Fibroblast of skin of right biceps (primary cell): ENCODE measurements at places on chromosomes 2 and 18.
A peak's percentile ranks its signal among the peaks of the same experiment; 100 is the strongest.

- DNase-seq = peak; percentile 26
Observed at GRCh38 chr2:178747767-178748166, 59.5 kb downstream of the TTN start.

DNA sequence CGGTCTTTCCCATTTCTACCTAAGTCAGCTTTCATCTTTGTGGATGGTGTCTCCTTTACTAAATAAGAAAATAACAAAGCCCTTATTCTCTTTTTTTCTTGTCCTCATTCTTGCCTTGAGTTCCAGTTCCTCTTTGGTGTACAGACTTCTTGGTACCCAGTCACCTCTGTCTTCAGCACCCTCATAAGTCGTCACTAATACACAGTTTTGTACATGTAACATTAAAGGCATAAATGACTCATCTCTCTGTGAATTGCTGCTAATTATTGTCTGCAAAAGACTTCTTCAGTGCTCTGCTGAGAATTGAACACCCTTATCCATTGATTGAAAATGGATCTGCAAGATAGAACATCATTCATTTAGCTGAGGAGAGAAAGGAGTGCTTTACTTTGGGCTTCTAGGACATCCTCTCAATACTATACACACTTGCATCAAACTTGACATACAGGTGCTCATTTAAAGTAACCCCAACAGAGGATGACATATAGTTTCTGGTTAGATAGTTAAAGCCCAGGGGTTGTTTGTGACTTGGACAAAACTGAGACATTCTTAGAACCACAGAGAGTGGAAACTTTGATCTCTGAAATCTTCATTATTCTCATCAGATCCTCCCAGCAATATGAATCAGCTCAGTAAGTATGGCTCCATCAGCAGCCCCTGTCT lies 97.0 kb downstream of the XRCC5 start:
- DNase-seq = no peak

GRCh38 chr2:33848486-33848885 lies 249.4 kb upstream of the FAM98A start:
- peak; percentile 64 for DNase-seq

GRCh38 chr2:152335016-152335725 lies at the start of gene FMNL2:
FMNL2 (plus strand) TSS chr2:152335174.
- DNase-seq = peak; percentile 81

DNA sequence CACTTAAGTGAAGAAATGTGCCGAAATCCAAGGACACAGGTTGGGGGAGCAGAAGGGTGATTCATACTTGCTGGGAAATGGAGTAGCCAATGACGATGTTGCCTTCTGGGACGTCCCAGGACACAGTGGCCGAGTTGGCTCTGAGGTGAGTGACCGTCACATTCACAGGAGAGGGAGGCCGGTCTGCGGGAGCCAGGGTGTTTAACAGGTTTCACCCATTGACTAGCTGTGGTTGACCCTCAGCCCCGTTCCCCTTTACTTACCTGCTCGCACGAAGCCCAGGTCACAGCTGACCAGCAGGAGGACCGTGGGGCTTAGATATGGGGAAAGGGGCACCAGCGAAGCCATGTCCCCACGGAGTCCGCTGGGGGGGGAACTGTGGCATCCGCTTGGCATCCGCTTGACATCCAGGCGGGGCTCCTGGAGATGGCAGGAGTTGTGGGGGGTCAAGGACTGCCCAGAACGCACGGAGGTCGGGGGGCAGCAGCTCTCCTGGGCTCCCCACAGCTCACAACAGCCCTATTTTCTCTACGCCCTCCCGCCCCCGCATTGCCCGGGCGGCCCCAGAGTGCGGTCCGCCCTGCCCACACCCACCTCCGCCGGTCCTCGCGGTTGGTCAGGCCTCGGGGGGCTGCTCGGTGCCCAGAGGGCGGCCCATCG lies 586 bp downstream of the FNDC4 start:
- peak; percentile 19 for DNase-seq

- DNase-seq = no peak
Observed at GRCh38 chr2:230158468-230158867, 61.3 kb downstream of the SP110 start.

- no peak for DNase-seq
Observed at GRCh38 chr2:230661072-230661957, 51.3 kb upstream of the CAB39 start.

GRCh38 chr2:84482603-84483002 lies 23.5 kb upstream of the SUCLG1 start:
- DNase-seq = no peak

DNA sequence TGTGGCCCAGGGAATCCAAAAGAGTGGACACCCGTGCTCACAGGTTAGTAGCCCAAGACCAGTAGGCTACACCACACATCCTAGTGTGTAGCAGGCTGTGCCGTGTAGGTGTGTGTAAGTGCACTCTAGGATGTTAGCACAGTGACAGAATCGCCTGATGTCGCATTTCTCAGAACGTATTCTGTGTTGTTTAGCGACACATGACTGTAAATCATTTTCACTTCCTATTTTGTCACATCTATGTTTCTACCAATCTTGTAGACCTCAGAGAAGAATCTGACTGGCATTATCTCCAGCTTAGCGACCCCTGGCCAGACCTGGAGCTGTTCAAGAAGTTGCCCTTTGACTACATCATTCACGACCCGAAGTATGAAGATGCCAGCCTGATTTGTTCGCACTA lies 45.1 kb downstream of the NTSR2 start:
- DNase-seq = no peak

DNA sequence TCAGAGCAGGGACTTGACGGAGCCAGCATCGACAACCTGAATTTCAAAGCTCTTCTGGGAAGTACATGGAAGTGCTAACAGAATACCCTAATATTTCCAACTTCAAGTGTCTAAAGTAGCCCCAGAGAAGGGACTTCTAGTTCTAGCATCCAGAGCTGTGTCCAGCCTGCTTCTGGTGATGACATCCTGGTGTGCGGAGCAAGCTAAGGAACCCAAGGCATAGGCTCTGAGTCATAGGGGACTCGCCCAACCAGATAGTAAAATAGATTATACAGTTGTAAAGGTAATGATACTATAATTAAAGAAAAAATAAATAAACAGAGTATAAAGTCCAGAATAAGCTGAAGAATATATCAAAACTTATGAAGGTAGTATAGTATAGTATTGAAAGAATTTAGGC lies 108.1 kb upstream of the SERPINE2 start:
- no peak for DNase-seq

GRCh38 chr18:36582988-36583745 lies 245.6 kb downstream of the TPGS2 start:
- no peak for DNase-seq

DNA sequence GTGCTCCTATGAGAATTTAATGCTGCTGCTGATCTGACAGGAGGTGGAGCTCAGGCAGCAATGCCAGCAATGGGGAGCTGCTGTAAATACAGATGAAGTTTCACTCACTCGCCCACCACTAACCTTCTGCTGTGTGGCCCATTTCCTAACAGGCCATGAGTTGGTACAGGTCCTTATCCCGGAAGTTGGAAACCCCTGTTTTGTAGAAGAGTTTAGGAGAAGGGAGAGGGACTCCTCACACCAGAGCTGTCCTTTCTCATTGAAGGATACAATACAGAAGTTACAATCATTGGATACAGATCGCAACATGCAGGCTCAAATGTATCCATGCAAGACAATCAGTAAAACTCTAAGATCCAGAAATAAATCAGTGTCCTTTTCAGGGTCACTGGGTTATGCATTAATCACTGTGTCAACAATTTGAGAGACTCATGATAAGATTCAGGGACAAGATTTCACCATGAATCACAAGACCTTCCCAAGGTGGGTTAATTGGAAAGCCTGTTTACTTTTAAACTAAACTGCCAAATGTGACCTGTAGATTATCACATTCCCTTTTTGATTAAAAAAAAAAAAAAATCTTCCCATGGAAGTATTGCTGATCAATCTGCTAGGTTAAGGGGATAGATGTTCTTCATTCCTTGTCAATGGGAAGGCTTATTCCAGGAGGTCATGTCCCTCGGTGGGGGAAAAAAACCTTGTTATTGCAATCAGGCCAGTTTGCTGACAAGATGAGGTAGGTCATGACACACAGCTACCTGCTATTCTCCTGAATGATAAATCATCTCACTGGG lies 97.2 kb downstream of the SP100 start:
- no peak for DNase-seq

GRCh38 chr2:100786297-100786658 lies 33.7 kb upstream of the NPAS2 start:
- peak; percentile 87 for DNase-seq

DNA sequence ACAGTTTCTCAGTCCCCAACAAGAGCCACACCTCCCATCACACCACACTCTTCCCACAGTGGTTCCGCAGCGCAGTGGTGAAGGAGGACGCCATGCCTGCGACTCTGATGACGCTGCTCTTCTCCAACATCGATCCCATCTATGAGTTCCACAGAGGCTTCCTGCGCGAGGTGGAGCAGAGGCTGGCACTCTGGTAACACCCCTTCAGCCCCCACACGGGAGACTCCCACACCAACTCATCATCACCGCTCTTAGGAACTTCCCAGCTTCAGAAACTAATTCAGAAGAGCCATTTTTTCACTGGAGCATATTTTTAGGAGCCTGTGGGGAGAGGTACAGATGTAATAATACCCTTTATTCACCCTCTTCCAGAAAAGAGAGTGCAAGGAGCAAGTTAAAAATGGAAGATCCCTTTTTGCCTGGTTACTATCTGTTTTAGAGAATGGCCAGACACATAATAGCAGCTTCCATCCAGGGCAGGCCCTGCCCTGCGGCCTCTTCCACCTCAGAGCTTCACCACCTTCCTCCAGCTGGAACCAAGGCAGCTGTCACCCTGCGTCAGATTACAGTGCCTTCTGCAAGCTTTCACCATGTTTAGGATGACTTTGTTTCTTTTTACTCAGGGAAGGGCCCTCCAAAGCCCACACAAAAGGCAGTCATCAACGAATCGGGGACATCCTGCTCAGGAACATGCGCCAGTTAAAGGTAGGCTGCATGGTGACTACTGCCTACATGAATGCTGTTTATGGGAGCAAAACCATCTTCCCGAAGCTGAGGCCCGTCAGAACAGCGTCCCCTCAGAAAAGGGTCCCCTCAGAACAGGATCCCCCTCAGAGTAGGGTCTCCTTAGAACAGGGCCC lies 44.9 kb downstream of the STK25 start:
- DNase-seq = no peak

GRCh38 chr18:45849529-45849928 lies 24.1 kb downstream of the SIGLEC15 start:
- DNase-seq = no peak

- peak; percentile 22 for DNase-seq
Observed at GRCh38 chr18:35227254-35227653, 13.6 kb upstream of the ZNF397 start.

DNA sequence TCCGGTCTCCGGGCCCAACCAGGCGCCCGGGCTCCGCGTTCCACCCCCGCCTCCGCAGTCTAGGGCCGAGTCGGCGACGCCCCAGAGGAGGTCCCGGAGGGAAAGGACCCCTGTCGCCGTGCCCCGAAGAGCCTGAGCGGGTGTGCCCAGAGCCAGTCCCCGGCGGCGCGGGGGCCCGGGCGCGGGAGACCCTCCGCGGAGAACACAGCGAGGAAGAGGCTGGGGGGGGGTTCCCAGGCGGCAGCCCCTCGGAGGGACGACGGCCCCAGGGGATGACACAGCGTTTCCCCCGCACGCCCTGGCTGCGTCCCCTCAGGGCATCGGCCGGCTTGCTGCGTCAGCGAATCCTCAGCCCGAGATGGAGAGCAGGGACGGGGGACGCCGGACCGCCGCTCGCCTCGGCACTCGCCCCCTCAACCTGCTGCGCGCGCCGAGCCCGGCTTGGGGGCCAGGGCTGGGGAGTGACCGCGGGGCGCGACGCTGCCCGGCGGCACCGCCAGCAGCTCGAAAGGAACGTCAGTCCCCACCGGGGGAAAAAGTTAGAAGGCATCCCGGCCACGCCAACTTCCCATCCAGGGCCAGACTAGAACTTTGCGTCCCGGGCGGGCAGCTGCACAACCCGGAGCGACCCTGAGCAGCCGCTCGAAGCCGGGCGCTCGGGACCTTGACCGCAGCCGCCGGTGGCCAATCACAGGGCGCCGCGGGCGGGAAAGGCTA lies 711 bp downstream of the SFXN5 start:
- peak; percentile 36 for DNase-seq

GRCh38 chr2:128318776-128319464 lies at the start of gene HS6ST1:
HS6ST1 (minus strand) TSS chr2:128318868; CDS start chr2:128318563, 305 bp downstream.
- peak; percentile 89 for DNase-seq

DNA sequence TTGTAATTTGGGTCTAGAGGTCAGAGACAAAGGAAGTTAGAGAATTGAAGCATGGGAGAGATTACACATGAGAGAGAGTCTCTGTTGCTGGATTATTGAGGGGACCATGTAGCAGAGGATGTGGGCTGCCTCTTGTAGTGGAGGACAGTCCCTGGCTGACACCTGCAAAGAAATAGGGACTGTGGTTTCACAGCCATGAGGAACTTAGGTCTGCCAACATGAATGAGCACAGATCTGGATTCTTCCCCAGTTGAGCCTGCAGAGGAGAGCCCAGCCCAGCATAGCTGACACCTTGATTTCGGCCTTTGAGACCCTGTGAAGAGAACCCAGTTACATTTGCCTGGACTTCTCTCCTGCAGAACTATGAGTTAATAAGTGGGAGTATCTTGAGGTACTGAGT lies 179.5 kb upstream of the TWIST2 start:
- no peak for DNase-seq

GRCh38 chr2:168758970-168759820 lies 43.2 kb upstream of the NOSTRIN start:
- peak; percentile 46 for DNase-seq

DNA sequence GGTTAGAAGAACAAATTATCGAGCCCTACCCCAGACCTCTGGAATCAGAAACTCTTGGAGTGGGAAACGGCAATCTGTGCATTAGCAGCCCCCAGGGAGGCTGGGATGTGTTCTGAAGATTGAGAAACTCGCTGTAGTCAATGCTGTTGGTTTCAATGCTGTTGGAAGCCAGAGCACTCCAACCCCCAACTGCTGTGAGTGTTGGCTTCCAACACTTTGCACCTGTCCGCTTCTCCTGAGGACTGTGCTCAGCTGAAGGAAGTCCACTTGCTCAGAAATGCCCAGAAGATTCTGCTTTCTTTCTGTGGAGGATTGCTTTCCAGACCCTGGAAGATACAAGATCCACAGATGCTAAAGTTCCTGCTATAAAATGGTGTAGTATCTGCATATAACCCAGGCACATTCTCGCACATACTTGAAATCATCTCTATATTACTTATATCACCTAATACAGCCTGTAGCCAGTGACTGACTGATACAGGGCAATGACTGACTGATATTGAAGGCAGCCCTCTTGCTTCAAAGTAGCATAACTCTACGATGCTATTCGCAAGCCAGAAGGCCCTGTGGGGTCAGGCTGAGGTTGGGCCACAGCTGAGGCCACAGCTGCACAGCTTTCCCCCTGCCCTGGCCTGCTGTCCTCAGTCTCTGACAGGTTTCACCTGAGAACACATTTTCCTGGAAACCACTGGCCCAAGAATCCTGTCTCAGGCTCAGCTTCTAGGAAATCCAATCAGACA lies 757.7 kb upstream of the ID2 start:
- DNase-seq = no peak
